ENCODE measurements at places on chromosomes 11 and 22.

GRCh38 chr11:37525336-37525735, 927.3 kb upstream of the RAG2 start:
- DNase-seq, result no peak

DNA sequence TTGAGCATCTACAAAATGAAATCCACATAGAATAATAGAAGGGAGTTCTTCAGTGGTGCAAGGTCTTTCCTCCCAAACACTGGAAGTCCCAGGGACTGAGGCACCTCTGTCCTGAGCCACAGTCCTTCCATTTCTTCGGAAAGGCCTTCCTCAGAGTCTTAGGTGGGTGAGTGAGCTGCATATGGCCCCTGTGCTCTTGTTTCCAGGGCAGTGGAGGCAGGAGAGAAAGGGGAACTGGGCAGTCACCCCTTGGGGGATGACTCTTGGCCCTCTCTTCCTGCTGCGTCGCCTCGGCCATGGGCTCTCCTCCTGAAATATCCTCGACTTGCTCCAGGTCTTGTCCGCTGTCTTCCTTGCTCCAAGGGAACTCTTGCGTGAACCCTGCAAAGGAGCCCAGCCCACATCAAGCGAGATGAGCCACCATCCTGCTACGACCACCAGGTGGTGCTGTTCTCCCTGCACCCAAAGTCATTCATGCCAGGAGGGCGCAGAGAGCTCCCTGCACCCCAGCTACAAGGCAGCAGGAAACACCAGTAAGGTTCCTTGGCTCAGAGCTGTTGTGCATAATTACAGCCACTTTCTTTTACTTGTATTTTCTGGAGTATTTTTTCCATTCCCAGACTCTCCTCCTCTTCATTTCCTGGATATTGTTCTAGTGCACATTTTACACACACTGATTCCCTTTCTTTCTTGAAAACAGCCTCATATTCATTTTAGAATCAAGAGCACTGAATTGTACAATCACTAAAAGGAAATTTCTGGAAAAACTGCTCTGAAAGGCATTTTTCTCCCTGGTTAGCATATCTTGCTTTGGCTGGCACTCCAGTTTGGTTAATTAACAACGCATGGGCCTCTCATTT, 397.8 kb downstream of the OPCML start:
- DNase-seq, result peak; percentile 21

- no peak for DNase-seq
These were observed 7.6 kb upstream of the SLC39A13 start for GRCh38 chr11:47400768-47401279.

DNA sequence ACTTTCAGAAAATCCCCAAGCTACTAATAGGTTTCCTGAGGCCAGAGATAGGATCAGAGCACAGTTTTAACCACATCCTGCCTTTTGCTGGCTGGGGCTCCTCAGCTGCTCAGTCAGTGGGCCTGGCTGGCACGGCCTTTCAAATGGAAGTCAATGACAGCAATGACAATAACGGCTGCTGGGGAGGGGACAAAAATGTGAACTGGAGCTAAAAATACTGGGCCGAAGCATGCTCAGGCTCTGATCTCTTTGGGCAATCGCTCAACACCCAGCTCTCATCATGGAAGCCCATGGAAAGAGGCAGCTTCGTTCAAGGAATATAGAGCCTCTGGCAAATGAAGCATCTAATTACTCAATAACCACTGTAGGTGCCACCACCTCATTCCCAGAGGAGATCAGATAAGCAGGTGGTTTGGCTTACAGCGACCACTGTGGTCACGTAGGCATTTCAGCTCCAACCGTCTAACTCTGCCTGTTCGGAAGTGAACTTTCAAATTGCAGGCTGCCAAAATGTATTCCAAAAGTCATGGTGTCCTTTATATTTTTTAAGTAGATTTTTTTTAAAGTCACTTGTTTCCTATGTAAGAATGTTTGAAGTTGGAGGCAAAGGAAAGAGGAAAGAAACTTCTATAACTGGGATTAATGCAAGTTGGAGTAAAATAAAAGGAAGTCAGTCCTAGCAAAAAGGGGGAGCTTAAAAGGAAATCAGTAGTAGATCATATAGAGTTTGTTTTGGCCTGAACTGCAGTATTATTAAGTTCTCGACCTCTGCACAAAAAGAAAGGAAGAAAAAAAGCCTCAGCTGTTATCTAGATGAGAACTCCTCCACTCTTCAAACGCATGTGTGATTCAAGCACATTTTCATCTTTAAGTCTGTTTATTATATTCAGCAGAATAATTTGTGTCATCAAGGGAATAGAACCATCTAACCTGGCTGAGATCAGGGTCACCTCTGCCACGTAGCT, 14.1 kb downstream of the WT1 start:
- peak; percentile 78 for DNase-seq

GRCh38 chr22:35838855-35839576, 121.3 kb downstream of the APOL5 start:
- peak; percentile 43 for DNase-seq

DNA sequence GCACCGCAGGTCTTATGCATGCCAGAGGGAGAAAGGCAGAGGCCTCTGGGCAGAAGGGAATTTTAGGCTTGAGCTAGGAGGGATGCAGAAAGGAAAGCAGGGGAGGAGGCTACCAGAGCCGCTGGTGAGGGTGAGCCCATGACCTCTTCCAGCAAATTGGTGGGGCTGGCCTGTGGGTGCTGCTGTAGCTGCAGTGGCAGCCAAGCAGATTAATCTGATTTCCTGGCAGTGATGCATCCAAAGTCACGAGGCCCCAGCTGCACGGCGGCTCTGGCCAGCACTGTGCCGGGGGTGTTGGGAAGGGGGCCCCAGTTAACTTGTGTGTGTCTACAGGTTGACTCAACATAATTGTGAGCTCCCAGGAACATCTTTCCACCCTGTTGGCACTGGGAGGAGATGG, 41.4 kb upstream of the B3GAT1 start:
- DNase-seq, result no peak

GRCh38 chr11:95924414-95924760, 480 bp upstream of the MTMR2 start:
- DNase-seq, result peak; percentile 6

DNA sequence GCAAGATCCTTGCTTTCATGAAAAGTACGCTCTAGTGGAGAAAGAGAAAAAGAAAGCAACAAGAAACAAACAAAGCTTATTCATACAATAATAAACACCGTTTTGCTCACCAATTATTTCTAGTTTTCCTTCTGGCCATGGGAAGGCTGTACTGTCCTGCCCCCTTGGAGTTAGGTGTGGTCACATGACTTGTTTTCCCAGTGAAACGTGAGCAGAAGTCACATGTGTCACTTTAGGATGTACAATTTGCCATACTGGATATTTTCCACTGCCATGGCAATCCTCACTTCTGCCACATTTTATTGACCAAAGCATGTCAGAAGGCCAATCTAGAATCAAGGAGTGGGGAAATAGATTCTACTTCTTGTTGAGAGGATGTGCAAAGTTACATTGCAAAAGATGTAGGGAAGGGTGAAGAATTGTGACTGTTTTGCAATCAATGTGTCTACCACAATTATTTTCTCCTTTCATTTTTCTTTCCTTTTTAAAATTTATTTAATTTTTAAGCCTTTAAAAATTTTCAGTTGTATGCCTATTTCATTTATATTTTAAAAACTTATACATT, 24.3 kb upstream of the TRAF6 start:
- peak; percentile 10 for DNase-seq

DNA sequence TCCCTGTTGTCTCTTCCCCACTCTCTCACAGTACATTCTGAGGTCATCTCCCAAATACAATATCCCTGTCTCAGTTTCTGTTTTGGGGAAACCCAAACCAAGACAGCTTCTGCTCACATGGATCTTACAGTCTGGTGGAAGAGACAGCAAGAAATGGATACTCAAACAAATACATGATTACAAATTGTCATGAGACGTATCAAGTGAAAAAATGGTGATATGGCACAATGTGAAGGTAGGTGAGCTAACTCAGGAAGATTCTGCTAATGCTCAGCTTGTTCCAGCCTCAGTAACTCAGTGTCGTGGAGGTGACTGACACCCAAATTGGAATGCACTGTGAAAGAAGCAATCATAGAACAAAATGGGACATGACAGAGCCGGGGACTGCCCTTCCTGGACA, 68.3 kb downstream of the CHST1 start:
- no peak for DNase-seq

GRCh38 chr11:111128076-111128870, 117.3 kb upstream of the POU2AF2 start:
- DNase-seq, result no peak

- no peak for DNase-seq
These were observed 35.9 kb downstream of the APOL3 start for GRCh38 chr22:36124666-36125065.

DNA sequence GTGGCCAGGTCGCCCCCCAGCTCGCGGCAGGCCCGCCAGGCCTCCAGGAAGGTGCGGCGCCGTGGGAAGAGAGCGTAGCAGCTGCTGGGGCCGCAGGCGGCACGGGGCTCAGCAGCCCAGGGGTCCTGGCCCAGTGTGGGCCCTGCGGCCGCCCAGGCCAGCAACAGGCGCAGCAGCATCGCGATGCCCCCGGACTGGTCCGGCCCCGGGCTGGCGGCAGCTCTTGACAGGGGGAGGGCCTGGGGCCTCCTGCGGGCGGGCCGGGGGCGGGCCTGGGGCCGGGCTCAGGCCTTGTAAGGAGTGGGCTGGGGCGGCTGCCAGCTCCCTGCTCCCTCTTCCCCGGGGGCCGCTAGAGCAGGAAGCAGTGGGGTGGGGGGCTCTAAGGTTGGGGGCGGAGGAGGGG, at the start of gene CD248:
Gene CD248 (minus strand): TSS at position 196 of the 403 bp plus-strand sequence. CDS start 17 bp downstream, at position 179.
- peak; percentile 70 for DNase-seq

- no peak for DNase-seq
These were observed 794.9 kb downstream of the BRD1 start for GRCh38 chr22:49032821-49033220.

- DNase-seq, result no peak
These were observed 74.8 kb downstream of the ARHGAP42 start for GRCh38 chr11:100761841-100762240.

DNA sequence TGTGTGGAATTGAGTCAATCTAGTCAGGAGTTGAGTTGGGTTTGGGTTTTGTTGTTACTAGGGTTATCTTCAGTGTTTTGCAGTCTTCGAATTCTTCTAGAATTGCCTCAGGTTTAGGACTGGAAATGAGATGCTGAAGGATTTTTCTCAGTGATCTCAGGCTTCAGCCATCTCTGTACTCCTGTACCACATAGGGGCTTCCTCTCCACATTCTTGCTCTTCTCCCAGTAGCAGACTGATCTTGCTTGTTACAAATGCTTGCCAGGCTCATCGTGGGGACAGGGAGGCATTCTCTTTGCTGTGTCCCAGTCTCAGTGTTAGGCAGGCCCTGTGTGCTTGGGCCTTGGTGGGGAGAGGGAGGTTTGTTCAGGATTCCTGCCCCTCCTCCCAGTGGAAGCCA, 96.1 kb downstream of the LRRC32 start:
- DNase-seq, result no peak

DNA sequence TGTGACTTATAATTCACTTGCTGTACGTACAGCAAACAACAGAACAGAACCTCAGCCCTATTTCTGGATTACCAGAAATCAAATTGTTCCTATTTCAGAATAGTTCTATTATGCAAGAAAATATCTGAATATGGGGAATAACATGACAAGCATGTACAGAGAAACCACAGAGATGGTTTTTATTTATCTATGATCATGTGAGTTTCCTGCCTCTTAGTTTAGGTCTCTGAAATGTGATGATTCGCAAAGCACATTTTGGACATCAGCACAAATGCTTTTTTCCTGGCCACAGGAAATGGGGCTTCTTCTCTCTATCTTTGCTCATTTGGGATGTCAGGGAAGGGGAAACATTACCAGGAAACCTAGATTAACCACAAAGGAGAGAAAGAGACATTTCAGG, 266.7 kb upstream of the CTSC start:
- DNase-seq, result no peak

DNA sequence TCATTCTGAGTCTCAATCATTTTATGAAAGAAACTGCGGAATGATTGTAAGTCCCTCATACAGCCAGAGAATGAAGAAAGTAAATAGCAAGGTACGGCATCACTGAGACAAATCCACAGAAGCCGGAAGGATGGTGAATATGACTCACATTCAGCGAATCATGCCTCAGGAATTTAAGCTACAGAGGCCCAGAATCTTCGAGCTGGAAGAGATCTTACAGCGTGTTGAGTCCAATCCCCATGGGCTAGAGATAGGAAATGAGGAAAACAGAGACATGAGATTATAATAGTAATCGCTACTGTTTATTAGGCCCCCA, 173.2 kb downstream of the KIF18A start:
- peak; percentile 31 for DNase-seq
